ENCODE measurements at places on chromosomes 1 and 21.

DNA sequence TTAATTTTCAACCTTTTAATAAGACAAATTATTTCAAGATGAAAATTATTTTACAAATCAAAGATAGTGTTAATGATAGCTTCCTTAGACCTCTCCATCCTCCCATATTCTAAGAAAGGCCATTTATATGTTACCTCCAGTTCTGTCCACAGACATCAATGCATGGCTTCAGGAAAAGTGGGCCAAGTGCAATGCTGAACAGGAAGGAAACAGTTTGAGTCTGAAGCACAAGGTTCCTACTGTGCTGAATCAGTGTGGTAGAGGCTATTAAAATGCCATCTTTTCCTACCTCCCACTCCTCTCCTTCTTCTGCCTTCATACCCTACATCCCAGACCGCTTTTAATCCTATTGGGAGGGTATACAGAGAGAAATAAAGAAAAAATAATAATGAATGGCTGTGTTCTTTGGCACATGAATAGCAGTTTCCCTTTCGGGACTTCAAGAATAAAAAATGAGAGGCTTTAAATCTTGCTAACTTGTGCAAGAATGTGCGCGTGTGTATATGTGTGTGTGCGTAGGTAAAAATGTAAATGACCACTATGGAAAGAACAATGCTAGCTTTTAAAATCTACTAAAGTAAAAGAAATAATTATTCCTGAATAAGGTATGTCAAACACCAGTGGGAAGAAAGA lies 62.6 kb upstream of the C1orf105 start:
- no peak for DNase-seq

DNA sequence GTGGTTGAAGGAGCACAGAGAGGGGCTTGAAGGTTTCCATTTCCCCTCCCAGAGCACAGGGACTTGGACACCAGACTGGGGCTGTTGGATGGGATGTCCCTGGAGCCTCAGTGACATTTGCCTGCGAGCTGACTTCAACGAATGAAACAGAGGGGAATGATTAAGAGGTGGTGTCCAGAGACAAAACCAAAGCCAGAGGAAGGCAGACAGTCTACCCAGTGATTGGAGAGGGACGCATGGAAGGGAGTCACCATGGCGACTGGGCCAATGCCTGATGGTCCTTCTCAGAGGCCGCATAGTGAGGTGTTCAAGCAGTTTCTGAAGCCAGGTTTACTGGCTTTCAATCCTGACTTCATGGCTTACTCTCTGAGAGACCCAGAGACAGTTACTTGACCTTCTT lies 77.2 kb downstream of the NUF2 start:
- DNase-seq, result no peak

GRCh38 chr1:116161877-116162390 lies 50.7 kb downstream of the MAB21L3 start:
- no peak for DNase-seq

GRCh38 chr1:23013657-23014056 lies 2.0 kb downstream of the TEX46 start:
- no peak for DNase-seq

DNA sequence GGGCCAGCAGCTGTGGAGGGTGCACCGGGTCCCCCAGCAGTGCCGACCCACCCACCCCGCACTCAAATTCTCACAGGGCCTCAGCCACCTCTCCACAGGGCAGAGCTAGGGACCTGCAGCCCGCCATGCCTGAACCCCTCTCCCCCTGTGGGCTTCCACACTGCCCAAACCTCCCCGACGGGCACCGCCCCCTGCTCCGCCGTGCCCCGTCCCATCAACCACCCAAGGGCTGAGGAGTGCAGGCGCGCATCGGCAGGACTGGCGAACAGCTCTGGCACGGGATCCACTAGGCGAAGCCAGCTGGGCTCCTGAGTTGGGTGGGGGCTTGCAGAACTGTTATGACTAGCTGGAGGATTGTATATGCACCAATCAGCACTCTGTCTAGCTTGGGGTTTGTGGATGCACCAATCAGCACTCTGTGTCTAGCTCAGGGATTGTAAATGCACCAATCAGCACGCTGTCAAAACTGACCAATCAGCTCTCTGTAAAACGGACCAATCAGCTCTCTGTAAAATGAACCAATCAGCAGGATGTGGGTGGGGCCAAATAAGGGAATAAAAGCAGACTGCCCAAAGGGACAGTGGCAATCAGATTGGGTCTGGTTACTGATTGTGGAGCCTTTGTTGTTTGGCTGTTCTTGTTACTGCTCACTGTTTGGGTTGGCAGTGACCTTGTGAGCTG lies 12.4 kb upstream of the RCAN3 start:
- no peak for DNase-seq

GRCh38 chr1:53697721-53698383 lies 41.1 kb downstream of the GLIS1 start:
- no peak for DNase-seq

DNA sequence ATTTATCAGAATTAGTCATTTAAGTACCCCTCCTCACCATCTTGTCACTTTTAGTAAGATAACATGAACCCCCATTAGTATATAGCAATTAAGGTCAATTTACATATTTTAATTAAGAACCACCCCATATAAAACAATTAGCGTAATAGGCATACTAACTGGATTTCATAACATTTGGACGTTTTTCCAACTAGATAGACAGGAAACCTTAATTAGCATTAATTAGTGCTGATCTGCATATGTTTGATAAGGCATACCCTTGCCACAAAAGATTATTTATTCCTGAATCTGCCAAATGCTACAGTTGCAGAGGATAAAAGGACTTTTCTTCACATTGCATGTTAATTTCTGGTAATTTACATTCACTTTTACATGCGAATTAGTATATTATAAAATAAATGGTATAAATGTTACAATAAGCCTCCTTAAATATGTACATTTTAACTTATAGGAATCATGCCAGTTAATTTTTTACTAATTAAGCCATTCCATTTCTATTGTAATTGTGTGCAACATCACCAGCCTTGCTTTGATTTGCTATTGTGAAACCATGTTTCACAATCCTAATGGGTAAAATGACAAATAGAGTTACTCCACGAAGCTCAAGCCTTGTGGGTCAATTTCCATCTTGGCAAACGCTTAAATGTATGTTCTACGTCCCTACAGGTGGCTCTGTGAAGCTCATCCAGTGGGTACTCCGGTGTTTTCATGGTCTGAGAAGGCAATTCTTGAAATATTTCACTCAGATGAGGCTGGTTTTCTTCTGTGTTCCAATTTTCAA lies 469.6 kb downstream of the DPYD start:
- DNase-seq, result no peak

- no peak for DNase-seq
Observed at GRCh38 chr1:230820568-230820967, 47.8 kb downstream of the C1orf198 start.

GRCh38 chr21:45910548-45911221 lies 70.9 kb upstream of the COL6A1 start:
- no peak for DNase-seq

GRCh38 chr21:43034101-43034500 lies 41.5 kb downstream of the CBS start:
- DNase-seq, result no peak

GRCh38 chr1:168469690-168470089 lies 74.1 kb downstream of the XCL2 start:
- DNase-seq, result peak; percentile 26

DNA sequence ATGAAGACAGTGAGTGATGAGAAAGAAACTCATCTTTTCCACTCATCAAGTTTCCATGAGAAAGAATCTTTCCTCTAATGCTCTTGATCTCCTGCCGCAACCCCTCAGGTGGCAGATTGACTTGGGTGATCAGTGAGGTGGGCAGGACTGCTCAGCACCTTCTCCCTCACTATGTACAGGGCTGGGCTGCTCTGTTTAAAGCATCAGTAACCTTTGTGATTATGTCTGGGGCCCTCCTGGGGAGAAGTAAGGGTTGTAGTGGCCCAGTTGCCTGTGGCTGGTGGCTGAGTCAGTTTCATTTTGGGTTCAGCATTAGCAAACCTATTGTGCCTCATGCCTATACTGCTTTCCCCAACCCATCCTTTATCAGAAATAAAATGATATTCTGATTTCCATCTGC lies 366.0 kb downstream of the TTLL7 start:
- DNase-seq, result no peak

GRCh38 chr1:44151332-44151731 lies 9.9 kb upstream of the KLF18 start:
- no peak for DNase-seq

DNA sequence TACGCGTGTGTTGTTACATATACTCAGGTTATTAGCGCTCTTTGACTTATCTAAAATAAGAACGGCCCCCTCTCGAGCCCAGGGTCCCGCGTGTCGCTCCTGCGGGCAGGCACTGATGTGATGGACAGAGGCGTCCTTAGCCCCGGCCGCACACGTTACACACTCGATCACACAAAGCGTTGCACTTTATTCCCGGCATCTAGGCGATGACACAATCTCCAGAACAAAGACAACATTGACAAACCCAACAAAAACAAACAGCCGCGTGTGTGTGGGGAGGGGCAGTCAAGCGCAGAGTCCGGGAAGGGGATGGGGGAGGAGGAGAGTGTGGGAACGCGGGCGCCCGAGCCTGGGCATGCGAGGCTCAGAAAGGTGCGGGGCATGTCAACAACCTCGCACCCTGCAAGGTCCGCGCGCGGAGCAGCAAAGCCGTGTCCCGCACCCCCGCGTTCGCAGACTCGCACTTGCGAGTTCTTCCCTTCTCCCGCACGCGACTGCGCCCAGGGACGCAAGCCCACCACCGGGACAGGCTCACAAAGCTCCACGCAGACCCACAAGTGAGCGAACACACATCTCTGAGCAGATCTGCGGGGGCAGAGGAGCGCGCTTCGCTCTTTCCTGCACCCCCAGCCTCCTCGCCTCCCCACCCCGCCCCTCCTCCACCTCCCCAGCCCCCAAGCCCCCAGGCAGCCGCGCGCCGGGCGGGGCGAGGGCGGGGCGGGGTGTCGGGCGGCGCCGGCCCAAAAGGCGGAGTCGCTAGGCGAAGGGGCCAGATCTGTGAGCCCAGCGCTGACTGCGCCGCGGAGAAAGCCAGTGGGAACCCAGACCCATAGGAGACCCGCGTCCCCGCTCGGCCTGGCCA lies at the start of gene EFNA1:
EFNA1 (plus strand) TSS at position 772 of the 862 bp plus-strand sequence. CDS start 102 bp downstream, outside the sequence.
- peak; percentile 54 for DNase-seq

DNA sequence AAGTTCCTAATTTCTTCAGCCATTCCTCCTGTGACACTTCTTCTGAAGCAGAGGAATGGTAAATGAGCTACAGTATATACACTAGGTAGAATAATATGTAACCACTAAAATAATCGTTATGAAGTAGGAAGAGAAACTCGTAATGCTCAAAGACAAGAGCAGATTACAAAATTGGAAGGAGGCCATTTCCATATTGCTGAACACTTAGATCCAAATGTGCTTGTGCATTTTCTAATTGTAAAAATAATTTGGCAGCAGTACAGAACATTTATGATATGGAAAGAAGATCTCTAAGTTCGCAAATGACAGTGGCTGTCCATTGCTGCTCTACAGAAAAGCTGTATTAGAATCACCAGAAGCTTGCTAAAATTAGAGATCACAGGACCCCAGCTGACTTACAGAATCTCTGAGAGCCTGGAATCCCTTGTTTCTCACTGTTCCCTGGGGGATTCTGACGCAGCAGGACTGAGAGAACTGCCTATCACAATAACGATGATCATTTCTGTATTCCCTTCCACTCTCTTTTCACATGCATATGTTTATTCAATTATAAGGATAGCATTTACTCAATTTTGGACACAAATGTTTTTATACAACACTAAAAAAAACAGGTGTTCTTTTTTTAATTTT lies 242.1 kb downstream of the OMA1 start:
- no peak for DNase-seq

- DNase-seq, result no peak
Observed at GRCh38 chr21:44947930-44948331, 8.1 kb downstream of the SLX9 start.

GRCh38 chr1:205575294-205575885 lies 56.4 kb downstream of the ELK4 start:
- DNase-seq, result no peak

- peak; percentile 43 for DNase-seq
Observed at GRCh38 chr1:100428160-100428559, 75.9 kb downstream of the CDC14A start.

Measured in CD4-positive, alpha-beta T cell treated with Interferon alpha-2 for 1 hour (primary cell).